Esophagus muscularis mucosa (tissue), 4 donors: ENCODE measurements at places on chromosomes 13 and 19. TPM values are rescaled to one million over a fixed set of nuclear protein-coding genes. Genes with fewer than 3 reads are reported as not detected.

DNA sequence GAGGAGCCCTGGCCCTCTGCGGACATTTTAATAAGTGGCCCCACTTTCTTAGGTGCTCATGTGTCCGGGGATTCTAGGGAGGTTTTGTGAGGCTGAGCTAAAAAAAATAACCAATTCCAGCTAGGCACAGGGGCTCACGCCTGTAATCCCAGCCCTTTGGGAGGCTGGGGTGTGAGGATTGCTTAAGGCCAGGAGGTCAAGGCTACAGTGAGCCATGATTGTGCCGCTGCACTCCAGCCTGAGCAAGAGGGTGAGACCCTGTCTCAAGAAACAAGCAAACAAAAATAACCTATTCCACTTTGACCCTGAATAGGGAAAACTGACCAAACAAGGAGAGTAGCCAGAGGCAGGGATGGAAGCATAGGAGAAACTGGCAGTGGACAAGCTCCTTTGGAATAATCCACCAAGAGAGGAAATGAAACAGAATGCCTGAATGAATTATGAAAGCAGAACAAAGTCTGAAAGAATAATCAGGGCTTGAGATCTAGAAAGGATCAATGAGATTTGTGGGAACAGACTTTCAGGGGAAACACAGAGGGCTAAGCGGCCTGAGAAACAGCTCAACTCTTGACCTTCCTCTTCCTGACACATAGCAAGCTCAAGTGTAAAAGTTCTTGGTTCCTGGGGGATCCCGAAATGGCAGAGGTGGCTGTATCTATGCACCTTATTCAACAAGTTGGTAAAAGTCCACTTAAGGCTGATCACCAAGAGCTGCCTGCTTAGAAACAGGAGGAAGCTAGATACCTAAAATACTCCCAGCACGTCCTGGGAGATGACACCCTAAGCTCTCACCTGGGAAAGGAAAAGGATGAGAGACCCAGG lies 30.1 kb upstream of the FFAR2 start:
- no peak for DNase-seq

DNA sequence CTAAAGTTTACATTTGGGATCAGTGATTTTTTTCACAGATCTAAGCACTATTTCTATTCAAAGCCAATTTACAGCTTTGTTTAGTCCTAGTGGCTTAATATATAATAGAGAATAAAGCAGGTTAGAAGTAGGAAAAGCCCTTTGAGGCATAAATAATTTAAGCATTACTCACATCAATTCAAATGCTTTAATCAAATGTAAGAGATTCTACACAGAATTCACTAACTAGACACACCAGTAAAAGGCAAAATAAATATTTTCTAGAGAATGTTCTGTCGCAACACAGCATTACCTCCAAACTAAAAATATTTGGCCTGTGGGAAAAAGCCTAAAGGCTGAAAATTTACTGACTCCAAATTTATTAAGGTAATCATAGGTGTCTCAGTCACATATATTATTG lies 31.3 kb downstream of the KCTD12 start:
- no peak for DNase-seq

- DNase-seq = no peak
Observed at GRCh38 chr13:32205431-32206096, 109.6 kb downstream of the ZAR1L start.

GRCh38 chr19:17243211-17243829 lies 2.4 kb downstream of the NR2F6 start:
- DNase-seq = no peak

DNA sequence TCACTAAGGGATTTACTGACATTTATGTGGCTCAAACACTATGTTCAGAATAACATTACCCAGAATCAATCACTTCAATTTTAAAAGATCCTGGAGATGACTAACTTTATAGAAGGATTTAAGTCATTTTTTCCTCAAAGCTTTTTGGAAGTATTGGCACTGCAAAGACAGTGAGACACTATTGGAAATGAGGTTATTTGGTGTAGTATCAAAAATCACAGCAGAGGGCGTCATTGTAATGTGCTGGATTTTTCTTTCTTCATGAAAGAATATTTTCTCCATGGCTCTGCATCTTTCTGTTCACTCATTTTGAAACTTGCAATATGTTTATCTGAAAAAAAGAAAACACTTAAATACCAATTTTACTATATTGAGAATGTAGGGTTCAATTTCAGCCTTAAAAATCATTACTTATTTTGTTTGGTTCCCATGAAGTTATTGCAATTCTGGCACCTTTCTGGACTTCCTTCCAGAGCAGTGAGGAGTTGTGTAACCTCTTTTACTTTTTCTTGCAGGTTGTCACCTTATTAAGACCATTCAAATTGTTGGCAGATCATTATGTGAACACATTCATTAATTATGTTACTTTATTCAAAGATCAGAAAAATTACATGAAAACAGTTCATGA lies 3.7 kb upstream of the CSNK1A1L start:
- no peak for DNase-seq

DNA sequence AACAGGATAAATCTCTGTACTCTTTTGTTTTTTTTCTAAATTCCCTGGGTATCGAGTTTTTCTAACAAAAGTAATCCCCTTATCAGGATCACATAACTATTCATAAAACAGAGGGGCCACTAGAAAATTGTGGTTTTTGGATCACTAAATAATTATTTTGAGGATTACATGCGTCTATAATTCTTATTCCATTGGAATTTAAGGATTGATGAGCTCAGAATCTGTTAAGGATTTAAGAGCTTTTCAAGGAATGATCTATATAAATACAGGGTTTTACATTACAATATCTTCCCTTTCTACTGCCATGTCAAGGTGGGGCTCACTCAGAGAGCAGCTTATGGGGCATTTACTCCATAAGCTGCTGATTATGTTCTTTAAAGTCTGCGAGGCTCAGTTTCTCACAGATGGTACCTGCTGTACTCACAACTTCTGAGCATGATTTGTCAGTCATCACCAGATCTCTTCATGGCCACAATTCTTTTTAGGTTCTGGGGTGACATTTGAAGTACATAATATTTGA lies 449.8 kb downstream of the PCDH17 start:
- no peak for DNase-seq

DNA sequence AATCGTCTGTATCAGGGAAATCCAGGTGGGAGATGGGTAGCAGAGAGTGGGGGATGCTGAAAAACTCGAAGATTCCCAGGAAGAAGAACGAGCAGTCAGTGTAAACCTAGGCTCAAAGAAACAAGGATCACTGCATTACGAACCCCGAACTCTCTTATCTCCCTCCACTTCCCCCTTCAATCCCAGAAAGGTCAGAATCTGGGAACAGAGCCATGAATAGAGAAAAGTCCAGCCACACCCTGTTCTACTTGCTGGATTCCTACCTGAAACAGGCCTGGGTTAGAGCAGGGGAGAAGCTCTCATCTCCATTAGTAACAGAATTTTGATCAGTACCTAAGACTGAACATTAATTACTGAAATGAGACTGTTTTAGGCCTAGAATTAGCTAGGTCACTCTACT lies 24.4 kb downstream of the EPSTI1 start:
- DNase-seq = no peak

GRCh38 chr19:8609279-8610040 lies 1.1 kb downstream of the ADAMTS10 start:
- no peak for DNase-seq

The CGB2 gene
- total RNA-seq = not detected

The NCAN gene
- total RNA-seq = not detected
